ENCODE measurements at places on chromosomes 7 and 10.

- DNase-seq, result no peak
These were observed 823.5 kb downstream of the GRID1 start for GRCh38 chr10:85542936-85543730.

- DNase-seq, result no peak
These were observed 173.6 kb downstream of the CDCA7L start for GRCh38 chr7:21771906-21772610.

GRCh38 chr10:24350070-24350921 lies 141.4 kb downstream of the KIAA1217 start:
- no peak for DNase-seq

DNA sequence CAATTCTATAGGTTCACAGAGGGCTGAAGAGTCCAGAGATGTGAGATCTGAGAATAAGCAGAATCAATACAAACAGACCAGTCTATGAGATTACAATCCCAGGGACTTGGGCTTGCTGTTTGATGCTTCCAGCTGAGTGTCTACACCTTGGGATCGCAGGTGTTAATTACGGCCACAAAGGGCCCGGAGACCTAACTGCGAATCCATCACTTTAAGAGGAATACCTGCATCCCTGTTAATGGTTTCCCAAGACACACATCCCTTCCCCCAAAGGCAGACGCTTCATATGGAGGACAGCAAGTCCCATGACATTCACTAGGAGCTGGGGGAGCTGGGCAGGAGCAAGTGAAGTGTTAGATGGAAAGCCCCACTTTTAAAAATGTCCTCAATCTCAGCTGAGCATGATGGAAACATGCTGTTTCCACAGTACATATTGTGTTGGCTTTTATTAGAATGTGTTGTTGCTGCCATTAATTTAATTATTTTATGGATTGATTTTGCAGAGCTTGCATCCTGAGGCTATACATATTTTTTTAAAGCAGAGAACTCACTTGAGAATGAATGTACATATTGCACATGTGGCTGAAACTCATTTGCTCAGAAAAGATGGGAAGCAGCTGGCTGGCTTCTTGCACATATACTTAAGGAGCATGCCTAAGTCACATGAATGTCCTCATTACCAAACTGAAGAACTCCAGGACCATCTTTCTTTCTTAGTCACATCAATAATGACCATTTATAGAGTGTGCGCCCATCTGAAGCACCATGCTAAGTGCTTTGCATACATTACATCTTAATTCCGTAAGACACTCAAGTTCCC lies 151.3 kb downstream of the NEBL start:
- DNase-seq, result no peak

- no peak for DNase-seq
These were observed 231.8 kb downstream of the BMPER start for GRCh38 chr7:34137176-34137575.

DNA sequence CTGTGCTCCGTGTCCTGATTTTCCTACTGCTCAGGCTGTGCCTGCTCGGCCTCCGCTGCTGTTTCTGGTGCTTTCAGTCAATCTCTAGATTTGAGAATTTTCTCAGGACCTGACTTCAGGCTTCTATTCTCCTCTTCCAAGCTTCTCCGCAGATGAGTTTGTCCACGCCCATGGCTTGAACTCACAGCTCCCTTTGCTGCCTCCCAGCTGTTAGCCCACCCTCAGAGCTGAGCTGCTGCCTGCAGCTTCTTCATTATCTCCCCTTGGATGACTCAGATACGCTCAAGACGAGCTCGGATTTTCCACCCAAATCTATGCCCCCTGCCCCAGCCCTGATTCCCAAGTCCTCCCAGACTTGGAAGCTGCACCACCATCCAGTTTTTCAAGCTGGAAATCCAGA lies 104.7 kb downstream of the FGFR2 start:
- no peak for DNase-seq

DNA sequence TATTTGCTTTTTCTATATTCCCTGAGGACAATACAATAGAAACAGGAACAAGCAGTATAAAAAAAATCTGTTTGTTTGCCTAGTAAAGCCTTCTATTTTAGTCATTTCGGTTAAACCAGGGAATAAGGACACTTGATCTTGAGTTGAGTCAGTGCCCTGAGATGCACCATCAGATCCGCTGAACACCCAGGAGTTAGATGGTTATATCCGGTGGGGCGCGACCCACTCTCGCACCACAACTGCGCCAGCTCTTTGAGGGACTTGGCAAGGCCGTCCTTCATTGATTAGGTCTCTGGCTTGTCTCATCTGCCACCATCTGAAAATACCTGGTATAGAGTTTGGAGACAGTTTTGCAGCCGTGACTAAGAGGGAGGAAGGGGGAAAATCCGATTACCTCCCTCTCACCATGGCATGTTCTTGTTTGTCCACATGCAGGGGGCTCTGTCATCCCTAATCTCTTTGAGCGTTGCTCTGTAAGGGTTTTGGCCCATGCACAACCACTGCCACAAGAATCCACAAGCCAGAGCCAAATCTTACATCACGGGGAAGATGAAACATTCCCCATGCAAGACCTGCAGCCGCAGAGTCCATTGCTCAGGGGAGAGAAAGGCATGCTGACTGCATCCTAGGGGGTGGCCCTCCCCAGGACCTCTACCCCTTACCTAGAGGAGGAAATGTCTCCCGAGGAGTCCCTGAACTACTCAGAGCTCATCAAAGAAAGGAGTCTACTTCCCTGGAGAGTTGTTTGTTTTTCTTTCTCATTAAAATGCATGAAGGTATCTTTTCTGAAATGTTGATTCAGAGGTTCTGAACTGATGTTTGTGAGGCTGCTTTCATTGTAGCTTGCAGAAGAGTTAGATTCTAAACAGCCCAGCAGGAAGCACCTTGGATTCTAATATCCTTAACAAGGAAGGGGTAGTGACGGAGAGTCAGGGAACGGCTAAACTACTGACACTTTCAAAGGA lies 101.6 kb upstream of the FAM171A1 start:
- DNase-seq, result no peak

- peak; percentile 52 for DNase-seq
These were observed 137.3 kb downstream of the ELMO1 start for GRCh38 chr7:37311355-37311754.

DNA sequence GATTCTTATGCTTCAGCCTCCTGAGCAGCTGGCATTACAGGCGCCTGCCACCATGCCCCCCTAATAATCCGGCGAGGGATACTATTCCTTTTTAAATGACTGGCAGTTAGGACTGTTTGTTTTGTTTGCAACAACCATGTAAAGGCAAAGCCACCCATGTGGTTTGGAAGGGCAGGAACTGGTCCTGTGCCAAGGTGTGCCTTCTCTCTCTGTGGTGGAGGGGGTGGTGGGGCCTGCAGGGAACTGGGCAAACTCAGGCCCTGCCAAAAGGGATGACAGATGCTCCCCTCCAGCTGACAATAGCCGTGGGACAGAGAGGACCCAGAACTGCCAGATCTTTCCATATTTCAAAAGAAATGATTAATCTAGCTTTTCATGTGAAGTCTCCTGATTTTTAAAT lies 23.5 kb upstream of the WAPL start:
- DNase-seq, result no peak

DNA sequence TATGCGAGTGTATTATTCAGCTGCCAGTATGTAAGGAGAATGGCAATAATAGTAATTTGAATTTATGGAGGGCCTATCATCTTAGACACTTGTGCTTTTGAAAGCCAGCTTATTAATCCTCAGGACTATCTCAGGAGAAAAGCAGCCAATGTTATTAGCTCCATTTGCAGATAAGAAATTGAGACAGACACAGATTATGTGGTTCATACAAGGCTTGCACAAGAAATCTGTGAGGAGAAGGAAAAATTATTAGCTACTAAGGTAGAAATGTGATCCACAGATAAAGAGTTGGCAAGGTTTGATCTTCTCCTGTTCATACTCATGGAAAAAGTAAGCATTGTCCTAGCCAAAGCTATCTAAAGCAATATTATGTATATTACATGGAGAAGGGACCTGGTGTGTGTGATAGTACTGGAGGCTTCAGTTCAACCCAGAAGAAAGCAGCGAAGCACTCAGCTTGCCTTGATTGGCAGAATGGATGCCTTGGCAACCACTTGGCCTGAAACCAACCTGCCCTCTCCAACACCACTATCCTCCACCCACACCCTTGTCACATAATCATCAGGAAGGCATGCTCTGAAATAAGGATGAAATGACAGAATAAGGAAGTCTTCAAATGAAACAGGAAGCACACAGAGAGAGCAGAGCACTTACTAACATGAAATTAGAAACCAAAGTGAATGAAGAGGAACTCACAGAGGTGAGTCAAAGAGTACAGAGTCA lies 18.0 kb downstream of the MACC1 start:
- peak; percentile 24 for DNase-seq

- no peak for DNase-seq
These were observed 842.5 kb downstream of the REEP3 start for GRCh38 chr10:64363687-64364086.

- no peak for DNase-seq
These were observed 6.4 kb downstream of the MYL10 start for GRCh38 chr7:101622609-101623173.

GRCh38 chr10:114751856-114752255 lies 69.7 kb upstream of the FHIP2A start:
- no peak for DNase-seq

DNA sequence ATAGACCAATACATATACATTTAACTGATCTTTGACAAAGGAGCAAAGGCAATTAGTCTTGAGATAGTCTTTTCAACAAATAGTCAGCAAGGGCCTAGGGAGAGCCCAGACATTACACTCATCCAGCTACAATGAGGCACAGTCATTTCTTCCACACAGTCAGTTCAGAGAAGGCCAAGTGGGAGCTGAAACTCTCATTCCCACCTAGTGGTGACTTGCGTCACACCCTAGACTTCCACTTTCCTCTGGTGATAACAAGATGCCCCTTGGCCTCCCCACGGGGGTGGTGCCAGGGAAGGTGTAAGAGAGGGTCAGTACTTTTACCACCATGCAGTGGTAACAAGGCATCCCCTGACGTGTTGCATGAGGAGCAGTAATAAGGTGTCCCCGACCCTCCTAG lies 8.0 kb downstream of the FRMPD2 start:
- no peak for DNase-seq

- DNase-seq, result no peak
These were observed 43.0 kb upstream of the DLX6 start for GRCh38 chr7:96962221-96962885.

- no peak for DNase-seq
These were observed 35.9 kb downstream of the INSIG1 start for GRCh38 chr7:155333346-155334234.

DNA sequence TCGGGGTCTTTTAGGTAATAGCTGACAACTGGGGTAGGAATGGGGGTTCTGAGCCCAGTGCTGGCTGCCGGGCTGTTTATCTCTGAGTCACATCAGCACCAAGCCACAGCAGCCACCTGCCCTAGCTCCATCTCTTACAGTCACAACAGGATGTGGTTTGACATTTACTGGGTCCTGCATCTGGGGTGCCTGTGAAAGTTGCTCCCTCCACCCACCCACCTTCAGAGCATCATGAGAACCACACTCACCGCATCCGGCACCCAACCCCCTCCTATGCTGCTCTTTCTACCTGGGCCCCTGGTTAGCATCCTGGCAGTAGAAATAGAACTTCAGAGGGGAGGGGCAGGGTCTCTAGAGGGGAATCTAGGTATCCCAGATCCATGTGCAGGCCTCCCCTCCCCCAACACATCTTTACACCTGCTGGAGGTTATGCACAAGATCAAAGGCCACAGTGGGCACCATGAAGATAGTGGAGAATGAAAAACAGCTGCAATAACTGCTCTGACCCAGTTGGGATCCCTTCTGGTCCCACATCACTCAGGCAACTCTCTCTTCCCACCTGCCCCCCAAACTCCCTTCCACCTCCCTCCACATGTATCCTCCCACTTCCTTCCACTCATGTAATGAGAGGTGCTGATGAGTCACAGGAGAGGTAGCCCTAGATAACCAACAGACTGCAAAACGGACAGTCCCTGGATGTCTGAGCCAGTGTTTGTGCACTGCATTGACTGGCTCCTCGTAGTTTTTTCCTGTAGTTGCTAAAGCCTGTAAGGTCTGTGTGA lies 38.2 kb downstream of the PRSS2 start:
- peak; percentile 98 for DNase-seq

- no peak for DNase-seq
These were observed 51.8 kb upstream of the BMPER start for GRCh38 chr7:33853361-33854062.

DNA sequence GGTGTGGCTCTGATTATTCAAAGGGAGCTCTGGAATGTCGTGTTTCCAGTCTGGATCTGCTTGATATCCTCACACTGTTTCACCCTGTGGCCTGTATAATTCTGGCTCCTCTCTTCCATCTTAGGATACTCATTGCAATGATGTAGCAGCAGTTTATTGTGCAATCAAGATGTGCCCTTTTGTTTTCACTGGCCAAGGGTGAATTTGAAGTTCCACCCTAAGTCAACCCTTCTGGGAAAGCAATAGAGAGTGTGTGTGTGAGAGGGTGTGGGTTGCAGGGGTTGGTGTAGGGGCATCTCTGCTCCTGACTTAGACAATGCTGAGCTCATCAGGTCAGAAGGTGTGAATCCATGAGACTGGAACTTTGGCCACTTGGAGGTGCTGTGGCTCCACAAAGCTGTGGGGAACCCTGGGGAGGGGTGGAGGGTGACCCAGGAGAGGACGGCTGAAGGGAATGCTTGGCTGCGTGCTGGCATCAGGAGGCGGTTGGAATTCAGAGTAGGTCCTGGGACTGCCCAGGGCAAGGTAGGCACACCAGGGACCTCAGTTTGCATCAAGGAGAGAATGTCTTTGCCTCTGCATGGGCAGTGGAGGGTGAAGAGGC lies 118.0 kb upstream of the PRSS58 start:
- DNase-seq, result peak; percentile 25

DNA sequence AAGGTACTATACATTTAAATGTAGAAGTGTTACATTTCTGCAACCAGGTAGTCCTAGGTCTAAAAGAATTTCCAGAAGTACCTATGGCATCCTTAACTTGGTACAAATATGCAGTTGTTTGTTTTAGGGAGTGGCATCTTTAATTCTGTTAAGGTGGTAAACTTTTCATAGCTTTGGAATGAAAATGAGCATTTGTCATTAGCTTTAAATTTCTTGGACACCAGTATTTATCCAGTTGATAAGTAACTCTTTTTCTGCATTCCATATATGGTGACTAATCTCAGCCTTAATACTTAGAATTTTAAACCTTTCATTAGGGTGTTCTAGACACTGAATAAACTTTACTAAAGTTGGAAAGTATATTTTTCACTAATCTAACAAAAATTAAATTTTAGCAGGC lies 10.8 kb downstream of the SLF2 start:
- no peak for DNase-seq

GRCh38 chr10:72026278-72027111 lies 61.9 kb downstream of the SPOCK2 start:
- no peak for DNase-seq

DNA sequence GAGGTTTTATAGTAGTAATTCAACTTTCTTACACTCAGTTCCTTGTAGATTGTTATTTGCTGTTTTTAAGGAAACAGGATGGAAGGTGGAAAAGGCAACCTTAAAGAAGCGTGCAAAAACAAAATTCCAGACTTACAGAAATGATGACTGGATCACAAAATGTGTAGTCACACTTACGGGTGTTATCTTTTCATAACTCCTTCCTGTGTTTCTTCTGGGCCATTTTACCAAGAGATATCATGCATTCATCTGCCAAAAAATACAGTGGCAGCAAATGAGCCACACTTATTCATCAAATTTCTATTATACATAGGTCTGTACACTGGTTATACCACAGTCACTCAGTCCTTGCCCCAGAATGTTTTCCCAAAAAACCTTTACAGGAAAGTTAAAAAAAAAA lies 94.3 kb upstream of the IL6 start:
- DNase-seq, result no peak

GRCh38 chr7:25887266-25887665 lies 264.7 kb upstream of the NFE2L3 start:
- no peak for DNase-seq
